ENCODE measurements at places on chromosomes 7 and 10. TPM values are rescaled to one million over a fixed set of nuclear protein-coding genes. Genes with fewer than 3 reads are reported as not detected.

DNA sequence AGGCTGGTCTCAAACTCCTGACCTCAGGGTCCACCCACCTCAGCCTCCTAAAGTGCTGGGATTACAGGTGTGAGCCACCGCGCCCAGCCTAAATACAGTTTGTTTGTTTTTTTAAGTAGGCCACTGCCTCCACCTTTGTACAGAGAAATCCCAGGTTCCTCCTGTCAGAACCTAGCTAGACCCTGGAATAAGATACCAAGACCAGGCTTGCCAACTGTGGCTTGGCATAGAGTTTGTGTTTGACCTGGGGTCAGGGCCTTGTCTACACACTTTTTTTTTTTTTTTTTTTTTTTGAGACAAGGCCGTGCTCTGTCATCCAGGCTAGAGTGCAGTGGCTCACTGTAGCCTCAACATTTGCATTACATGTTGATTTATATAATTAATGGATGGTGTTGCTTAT lies 34.3 kb upstream of the DNAH11 start:
- DNase-seq, result no peak

DNA sequence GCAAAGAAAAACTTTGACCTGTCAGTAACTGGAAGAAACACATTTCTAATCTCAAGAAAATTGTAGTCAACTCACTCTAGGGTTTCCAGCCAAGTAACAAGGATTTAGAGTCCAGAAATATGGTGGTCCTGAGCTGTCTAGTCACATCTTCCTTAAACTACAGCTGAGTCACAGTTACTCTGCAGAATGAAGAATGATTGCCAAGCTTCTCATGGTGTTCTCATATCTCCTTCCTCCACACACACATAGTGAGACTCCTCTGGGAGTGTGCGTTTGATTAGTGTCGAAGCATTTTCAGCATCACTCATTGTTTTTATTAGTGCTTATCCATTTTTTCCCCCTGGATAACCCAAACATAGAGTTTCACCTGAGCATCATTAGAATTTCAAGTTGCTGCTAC lies 93.1 kb upstream of the CXCL12 start:
- DNase-seq, result no peak

DNA sequence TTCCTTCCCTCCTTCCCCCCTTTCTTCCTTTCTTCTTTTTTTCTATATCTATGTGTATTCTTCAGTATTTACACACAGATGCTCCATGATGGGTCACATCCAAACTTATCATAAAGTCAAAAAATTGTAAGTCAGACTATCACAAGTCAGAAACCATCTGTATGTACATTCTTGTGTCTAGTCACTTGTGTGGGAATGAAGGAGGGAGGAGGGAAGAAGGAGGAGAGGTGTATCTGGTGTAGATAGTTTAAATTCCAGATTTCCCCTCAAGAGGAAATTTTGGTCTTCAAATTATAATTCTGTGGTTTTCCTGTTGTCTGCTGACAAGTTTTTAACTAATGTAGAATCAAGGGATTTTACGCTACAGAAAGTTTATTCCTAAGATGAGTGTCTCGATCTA lies 287.2 kb downstream of the ETV1 start:
- no peak for DNase-seq

GRCh38 chr7:134891262-134891695 lies 95.0 kb upstream of the AGBL3 start:
- peak; percentile 77 for DNase-seq

DNA sequence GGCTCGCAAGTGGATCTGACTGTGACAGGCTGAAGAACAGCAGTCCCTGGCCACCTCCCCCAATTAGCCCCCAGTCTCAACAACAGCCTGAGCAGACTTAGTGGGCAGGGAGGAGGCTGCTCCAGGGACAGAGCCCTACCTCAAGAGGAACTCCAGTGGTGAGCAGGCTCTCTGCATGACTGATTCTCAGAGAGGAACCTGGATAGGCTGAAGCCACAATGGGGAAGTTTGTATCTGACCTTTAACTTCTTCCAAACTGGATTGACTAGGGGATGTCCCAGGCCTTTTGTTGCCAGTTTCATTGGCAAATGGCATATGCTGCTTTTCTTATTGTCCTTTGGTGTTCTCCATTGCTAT lies 93.0 kb downstream of the ARHGAP22 start:
- peak; percentile 19 for DNase-seq

- no peak for DNase-seq
Observed at GRCh38 chr7:28681693-28682310, 269.5 kb downstream of the CREB5 start.

DNA sequence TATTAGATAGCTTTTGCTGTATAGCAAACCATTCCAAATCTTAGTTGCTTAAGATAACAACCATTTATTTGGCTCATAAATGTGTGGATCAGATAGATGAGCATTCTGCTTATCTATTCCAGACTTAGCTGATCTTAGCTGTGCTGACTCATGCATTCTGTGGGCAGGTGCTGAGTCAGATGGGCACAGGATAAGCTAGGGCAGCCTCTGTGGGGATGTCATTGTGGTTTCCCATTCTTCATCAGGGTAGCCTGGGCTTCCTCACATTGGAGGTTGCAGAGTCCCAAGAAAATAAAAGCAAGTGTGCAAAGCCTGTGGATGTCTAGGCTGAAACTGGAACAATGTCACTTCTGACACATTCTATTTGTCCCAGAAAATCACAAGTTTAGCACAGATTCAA lies 917.0 kb downstream of the TYW1 start:
- no peak for DNase-seq

DNA sequence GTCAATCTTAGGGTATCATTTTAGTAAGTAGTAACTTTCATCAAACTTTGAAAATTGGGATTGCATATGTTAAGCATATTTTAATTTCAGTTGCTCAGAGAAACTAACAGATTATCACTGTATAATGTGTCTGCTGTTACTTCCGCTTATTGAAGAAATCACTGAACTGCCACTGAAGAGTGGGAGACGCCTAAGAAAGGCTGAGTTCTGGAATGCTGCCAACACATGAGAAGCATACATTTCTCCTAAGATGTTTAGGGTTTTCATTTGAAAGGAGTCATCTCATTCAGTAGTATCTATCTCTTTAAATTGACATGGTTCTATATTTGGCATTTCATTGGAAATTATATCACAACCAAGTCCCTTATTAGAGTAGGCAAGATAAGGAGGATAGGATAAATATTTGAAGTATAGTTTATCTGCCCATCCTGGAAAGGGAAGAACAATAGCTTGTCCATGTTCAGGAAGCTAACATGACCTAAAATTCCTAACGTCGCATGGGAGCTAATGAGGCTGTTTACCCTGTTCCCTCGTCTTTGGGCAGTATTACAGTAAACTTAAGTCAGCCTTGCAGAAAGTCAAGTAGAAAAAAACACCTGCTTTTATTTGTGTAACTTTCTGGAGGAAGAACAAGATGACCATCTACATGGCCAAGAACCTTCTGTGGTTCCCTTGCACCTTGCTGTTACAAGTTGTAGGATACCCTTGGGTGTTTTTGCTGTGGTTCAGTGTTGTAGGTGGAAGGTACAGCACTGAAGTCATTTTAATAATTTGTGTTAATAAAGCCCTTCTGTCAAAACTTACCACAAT lies 67.3 kb downstream of the NHLRC2 start:
- DNase-seq, result no peak

- DNase-seq, result no peak
Observed at GRCh38 chr10:26249681-26250080, 33.1 kb downstream of the GAD2 start.

GRCh38 chr7:17530741-17531421 lies 232.4 kb downstream of the AHR start:
- no peak for DNase-seq

KCNH2 gene
- 4.5 TPM for total RNA-seq

ZNF273 gene
- total RNA-seq, result 17.9 TPM

CFAP58 gene
- total RNA-seq, result 0.88 TPM

PDCD11 gene
- total RNA-seq, result 99.5 TPM

CNPY4 gene
- total RNA-seq, result 10.4 TPM

ADAP1 gene
- 6.2 TPM for total RNA-seq

TUBGCP2 gene
- total RNA-seq, result 53.5 TPM

ADRB1 gene
- total RNA-seq, result 0.13 TPM
